ENCODE measurements at places on chromosomes 13 and 19.

GRCh38 chr19:5046339-5047039 is 77.6 kb downstream of the KDM4B start:
- DNase-seq = peak; percentile 59

DNA sequence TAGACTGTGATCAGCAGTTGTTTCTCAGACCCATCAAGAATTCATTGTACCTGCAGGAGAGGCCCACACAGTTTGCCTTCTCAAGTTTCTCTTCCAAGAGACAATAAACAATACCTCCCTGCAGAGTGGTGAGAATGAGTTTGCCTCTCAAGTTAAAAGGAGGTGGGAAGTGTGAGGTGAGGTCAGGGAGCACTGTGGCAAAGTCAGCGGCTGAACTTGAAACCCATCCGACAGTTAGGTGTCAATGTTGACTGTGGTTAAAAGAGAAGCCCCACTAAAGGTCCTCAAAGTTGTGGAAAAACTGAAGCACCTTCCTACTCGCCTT is 72.9 kb upstream of the TSC22D1 start:
- DNase-seq = peak; percentile 66

DNA sequence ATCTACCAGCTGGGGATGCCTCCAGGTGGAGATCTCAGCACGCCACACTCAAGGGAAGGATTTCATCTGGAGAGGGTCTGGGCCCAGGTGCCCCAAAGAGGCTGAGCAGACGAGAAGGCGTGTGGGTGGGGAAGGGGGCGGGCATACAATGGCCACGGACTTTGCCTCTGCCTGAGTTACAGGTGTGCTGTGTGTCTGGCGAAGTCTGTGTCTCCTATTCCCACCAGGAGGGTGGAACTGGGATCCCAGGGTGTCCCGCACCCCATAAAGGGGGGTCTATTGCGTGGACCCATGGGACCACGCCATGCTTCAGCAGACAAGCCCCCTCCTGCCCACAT is 3.6 kb downstream of the TLE2 start:
- no peak for DNase-seq

- DNase-seq = no peak
These were observed 79.0 kb upstream of the SLC7A1 start for GRCh38 chr13:29674532-29674931.

GRCh38 chr13:74629985-74630384 is 495.8 kb upstream of the KLF12 start:
- no peak for DNase-seq

GRCh38 chr13:73171271-73171682 is 112.5 kb downstream of the KLF5 start:
- no peak for DNase-seq

DNA sequence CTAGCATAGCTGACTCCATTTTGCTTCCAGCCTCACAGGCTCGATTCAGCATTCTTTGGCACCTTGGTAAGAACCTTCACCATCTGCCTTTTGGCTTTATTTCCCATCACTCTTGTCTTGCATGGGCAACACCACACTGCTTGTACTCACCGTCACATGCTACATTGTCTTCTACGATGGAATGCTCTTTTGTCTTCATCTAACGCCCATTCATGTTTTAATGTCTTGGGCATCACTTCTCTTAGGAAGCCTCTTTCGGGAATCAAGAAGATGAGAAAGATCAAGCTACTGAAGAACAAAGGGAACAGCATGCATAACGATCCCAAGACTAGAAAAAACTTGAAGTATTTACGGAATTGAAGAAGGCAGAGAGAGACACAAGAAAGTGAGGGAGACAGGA is 5.7 kb upstream of the RPL21 start:
- no peak for DNase-seq

GRCh38 chr13:102825400-102825799 is 20.4 kb upstream of the ERCC5 start:
- no peak for DNase-seq

GRCh38 chr13:76668141-76668540 is 218.1 kb downstream of the KCTD12 start:
- DNase-seq = no peak

GRCh38 chr19:369256-369655 is 24.7 kb upstream of the MIER2 start:
- DNase-seq = no peak

GRCh38 chr13:33548069-33548468 is 262.5 kb upstream of the STARD13 start:
- no peak for DNase-seq

DNA sequence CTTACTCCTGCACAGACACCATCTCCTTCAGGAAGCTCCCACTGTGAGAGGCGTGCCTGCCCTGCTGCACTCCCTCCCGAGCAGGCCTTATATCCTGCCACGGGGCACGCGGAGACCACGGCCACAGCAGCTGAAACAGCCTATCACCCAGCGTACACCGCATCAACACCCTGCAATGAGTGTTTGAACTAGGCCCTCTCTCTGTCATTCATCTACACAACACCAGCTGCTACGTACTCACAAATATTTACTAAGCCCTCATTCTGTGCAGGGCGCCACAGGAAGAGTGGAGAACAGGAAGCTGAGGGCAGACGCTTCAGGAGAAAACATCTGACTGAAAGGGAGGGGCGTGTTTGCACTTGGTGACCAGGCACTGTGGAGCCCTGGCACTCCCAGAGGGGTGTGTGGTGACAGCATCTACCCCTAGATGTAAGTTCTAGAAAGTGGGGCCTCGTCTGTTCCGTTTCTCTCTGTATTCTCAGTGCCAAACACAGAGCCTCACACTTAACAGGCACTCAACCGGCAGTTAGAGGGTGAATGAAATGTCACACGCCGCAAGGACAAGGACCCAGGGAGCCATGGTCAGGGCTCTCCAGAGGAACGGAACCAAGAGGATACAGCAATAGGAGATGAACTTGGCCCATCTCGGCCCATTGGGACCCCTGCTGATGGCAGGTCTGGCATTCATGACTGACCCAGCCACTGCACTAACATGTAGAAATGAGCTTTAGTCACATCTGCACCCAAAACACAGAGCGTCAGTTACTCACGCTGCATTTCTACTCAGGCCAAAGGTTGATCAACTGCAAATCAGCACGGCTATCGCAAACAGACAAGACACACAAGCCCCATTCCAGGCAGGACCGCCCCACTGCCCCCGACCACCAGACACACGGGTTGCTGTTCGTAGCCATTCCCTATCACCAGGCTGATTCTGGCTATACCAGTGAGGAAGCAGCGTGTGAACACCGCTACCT is 15.7 kb downstream of the RANBP3 start:
- no peak for DNase-seq

DNA sequence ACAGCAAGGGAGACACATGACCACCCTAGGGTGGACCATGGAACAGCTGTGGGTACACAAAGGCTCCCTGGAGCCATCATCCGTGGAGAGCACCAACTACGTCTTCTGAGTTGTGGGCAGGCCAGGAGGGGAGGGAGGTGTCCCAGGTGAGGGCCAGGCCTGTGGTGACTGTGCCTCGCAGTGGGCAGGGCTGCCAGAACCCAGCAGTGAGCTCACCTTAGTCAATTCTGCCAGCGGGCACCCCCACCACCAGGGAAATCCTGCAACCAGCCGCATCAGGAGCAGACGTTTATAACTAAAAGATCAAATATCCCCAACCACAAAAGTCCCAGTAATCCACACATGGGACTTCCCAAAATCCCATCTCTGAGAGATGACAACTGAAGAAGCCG is 19.6 kb downstream of the ELL start:
- DNase-seq = no peak

DNA sequence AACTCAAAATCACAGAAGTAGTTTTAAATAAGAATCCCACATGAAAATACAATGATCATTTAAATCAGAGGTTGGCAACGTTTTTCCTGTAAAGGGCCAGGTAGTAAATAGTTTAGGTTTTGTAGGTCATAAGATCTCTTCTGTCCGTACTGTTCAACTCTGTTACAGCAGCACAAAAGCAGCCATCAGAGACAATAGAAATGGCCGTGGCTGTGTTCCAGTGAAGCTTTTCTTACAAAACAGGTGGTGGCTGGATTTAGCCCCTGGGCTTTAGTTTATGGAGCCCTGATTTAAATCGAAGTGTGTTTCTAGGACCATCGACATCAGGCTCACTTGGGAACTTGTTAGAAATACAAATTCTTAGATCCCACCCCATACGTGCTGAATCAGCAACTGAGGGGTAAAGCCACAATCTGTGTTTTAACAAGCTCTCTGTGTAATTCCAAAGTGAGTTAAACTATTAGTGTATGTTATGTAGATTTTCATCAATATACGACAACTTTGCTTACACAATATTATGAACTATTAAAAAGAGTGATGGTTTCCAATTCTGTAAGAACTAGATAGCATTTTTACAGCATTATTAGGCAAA is 54.8 kb upstream of the MIR17HG start:
- DNase-seq = no peak

DNA sequence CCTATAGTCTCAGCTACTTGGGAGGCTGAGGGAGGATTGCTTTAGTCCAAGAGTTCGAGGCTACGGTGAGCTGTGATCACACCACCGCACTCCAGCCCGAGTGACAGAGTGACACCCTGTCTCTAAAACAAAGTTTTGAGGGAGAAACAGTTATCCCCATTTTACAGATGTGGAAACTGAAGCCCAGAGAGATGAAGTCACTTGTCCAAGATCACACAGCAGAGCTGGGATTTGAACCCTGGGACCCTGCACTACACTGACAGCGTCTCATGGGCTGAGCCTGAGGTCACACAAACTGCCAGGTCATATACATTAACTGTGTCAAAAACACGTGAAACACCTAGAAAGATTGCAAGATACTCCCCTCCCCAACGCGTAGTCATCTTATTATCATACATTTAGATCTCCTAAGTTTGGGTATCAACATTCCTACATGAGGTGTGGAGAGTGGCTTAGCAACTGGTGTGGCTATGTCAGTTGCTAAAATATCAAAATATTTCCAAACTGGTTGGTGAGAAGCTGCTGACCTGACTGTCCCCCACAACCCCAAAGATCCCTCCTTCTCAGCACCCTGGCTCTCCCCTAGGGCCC is 8.2 kb downstream of the FCGBP start:
- no peak for DNase-seq

- peak; percentile 63 for DNase-seq
These were observed 18.1 kb upstream of the LRP3 start for GRCh38 chr19:33175886-33176669.

GRCh38 chr13:96824140-96824539 is 170.1 kb downstream of the OXGR1 start:
- DNase-seq = no peak

DNA sequence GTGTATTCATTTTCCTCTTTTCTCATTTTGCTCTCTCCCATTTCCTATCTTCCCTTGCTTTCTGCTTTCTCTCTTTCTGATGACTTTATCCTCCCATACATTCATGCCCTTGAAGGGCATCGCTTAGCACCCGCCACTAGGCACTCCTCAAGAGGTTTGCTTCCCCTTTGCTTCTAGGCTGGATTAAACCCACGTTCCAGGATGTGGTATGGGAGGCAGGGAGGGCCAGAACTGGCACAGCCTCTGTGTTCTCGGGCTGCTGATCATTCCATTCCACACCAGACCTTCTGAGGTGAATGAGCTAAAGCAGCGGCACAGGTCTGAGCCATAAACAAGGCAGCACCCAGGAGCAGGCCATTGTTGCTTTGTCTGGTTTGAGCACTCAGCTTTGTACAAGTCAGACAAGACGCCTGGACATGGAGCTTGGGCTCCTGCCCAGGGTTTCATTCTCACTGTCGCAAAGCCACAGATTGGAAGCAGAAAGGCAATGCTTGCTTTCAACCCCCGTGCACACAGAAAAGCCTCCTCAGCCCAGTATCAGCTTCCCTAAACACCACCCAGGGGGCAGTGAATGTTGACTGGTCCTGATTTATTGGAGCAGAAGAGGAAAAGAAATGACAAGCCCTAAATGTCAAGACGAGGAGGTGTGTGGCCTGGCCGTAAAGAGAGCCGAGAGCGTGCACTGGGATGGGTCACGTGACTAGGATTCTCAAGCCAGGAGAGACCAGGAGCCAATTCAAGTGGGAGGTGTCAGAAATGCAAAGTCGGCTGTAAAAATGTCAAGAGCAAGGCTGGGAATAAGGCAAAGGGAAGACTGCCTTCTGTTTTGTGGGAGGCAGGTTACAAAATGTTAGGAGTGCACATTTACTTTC is 218.0 kb upstream of the SERP2 start:
- peak; percentile 53 for DNase-seq

DNA sequence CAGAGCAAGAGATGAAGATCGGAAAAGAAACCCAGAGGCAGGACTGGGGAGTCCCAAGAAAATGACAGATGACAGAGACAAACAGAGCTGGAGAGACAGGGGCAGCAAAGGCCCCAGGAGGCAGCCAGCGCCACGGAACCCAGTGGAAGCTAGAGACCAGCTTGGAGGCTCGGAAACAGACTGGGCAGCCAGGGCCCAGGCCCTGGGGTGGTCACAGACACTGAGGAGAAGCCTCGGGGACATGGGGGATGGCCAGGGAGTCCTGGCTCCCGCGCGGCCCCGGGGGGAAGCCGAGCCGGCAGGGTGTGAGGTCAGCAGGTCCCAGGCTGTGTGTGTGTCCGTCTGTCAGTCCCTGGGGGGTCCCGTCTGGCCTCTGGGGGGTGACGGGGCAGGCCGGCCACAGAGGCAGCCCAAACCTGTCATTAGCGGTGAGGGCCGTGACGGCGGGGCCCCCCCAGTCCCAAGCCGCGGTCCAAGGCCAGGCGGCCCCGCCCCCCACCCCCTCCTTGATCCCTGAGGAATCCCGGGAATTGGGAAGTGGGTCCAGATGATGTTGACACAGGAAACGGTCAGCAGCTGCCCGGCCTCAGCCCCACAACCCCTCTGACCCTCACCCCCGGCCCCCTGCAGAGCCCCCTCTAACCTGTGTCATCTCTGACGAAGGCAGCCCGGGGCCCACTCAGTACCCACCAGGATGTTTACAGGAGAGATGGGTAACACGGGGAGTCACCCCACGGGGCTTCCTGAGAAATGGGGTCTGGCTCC is 2.5 kb upstream of the TMEM190 start:
- peak; percentile 51 for DNase-seq

GRCh38 chr19:23437901-23438300 is 42.6 kb upstream of the ZNF91 start:
- no peak for DNase-seq

DNA sequence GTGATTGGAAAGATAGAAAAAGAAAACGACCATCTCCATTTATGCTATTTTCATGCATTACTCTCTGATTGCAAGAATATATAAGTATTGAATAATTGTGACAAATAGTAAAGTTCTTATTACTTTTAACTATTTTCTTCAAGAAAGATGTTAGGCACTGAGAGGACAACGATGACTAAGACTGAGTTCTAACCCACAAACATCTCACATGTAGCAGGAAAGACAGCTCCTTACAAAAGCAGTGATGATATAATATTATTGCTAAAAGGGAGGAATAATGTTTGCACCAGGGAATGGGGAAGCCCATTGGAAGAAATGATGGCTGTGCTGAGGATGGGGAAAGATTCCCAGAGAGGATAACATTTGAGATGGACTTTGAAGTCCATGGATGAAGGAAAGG is 22.6 kb downstream of the RXFP2 start:
- DNase-seq = no peak
